ENCODE measurements at places on chromosomes 3 and 15.

DNA sequence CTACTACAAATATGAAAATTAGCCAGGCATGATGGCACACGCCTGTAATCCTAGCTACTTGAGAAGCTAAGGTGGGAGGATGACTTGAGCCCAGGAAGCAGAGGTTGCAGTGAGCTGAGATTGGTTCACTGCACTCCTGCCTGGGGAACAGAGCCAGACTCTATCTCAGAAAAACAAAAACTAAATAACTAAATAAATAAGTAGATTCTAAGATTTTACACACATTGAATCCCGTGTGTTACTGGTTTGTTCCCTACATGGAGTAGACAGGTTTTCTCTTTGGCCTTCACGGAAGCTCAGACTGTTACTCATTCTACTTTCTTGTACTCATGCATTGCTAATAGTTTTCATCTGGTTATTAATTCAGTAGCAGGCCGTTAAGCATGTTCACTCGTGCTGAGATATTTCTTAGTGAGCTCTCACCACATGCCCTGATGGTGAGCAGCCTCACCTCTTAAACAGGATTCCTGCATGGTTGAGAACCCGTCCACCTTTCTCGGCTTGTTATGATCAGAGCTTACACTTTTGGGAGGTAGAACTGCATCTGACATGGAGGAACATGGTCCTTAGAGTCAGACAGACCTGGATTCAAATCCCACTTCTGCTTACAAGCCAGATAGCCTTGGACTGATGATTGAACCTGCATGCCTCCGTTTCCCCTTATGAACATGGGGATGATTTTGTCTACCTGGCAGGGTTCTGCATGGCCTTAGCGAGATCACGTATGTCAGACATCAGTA, 49.1 kb downstream of the CMTM7 start:
- no peak for DNase-seq

DNA sequence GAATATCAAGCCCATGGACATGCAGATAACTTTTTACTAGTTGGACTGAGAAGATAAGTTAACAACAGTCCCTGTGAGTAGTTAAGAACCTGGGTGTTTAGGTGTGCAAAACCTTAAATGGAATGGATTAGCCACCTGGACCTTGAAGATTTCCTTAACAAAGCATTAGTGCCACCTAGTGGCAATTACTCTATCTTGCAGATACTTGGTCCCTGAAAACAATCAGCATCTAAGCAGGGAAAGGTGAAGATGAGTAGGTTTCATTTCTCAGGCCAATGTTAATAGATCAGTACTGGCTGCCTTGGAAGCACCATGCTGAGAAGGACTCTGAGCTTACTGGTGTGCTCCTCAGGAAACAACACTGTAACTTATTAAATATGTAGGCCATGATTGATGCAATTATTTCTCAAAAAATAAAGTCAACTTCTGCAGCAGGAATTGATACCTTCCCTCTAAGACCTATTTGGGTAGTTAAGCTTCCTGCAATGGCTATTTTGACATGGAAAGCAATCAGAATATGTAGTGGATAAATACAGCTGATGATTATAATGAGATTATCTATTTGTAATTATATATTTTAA, 329.4 kb downstream of the TBC1D5 start:
- DNase-seq = no peak

DNA sequence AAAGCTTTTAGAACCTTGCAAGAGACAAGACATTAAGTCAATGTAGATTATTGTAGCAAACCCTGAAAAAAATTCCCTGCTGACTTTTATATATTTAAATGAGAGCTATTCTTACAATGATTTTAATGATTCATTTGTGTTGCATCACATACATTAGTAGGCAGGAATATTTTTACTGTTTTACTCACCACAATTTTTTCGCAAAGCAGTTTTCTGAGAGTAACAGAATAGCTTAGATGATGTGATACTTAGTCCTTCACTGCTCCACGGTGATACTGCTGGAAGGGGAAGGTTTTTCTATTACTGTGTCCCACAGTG, 43.9 kb upstream of the CLRN1 start:
- DNase-seq = no peak

- no peak for DNase-seq
These were observed 130.1 kb downstream of the LRRK1 start for GRCh38 chr15:101049282-101049681.

DNA sequence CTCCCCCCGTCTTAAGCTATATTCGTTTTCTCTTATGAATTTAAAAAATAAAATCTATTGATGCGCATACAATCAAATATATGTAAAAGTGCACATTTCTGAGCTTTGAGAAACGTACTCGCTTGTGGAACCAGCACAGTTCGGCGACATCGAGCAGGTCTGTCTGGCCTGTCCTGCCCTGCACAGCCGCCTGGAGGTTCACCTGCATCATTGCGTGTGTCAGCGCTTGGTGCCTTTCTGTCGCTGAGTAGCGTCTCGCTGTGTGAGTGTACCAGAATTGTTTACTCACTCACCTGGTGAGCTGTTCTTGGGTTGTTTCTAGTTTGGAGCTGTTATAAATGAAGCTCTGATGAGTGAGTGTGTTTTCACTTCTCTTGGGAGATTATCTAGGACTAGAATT, 104.0 kb downstream of the VGLL4 start:
- DNase-seq = no peak

- no peak for DNase-seq
These were observed 8.4 kb downstream of the TMEM43 start for GRCh38 chr3:14133188-14133800.

GRCh38 chr3:169668957-169669741, 5.6 kb upstream of the MECOM start:
- DNase-seq = peak; percentile 39

GRCh38 chr3:65623362-65623761, 415.4 kb downstream of the MAGI1 start:
- DNase-seq = no peak

DNA sequence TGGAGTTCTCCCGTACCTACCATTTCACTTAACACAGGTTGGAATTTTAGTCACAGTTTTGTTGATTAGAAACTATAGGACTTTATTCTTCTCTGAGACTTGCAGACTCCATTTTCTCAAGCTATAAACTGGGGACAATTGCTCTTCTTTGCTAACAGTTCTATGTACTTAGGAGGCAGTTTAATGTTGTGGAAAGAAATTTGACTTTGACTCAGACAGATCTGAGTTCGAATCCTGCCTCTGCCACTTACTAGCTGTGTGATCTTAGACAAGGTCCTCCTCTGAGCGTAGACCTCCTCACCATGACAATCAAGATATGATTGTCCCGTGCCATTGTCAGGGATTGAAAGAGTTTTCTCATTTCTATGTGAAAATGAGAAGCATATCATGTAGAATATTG, 196.4 kb upstream of the HES1 start:
- DNase-seq = no peak

GRCh38 chr3:139797724-139798343, 120.1 kb upstream of the NMNAT3 start:
- DNase-seq = no peak

DNA sequence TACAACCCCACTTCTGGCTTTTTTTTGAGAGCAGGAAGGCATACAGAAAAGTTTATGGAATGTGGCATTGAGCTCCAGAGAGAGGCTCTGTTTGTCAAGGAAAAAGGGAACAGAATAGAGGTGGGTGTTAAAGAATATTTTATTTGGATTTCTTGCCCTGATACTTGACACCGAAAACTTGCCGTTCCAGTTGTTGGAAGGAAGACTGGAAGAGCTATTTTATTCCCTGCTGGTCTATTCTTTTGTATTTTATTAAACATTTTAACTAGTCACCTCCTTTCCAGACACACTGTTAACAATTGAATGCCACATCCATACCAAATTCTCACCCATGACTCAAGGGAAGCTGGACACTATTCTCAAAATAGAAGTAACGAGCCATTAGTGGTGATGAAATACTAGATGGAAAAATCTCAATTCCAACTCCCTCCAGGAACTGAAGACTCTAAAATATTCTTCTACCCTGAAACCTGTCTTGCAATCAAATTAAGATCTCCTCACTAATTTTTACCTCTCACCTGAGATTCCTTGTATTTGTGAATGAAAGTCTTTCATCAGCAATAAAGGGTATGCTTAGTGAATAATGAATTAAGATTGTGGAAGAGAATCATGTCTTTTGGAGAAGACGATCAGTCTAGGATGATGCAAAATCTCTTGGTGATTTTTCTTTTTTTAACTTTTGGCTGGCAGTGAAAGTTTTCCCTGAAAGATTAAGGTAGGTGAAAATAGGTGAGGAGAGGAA, 28.5 kb downstream of the GREM1 start:
- DNase-seq = no peak

GRCh38 chr3:175606650-175607318, 747.6 kb downstream of the NAALADL2 start:
- DNase-seq = no peak

GRCh38 chr15:38080651-38081275, 146.3 kb downstream of the TMCO5A start:
- DNase-seq = no peak

- no peak for DNase-seq
These were observed 397.2 kb downstream of the GAP43 start for GRCh38 chr3:116020495-116020894.

GRCh38 chr3:26368312-26368711, 254.3 kb upstream of the LRRC3B start:
- DNase-seq = no peak

GRCh38 chr3:197997936-197998335, 37.9 kb downstream of the LMLN start:
- no peak for DNase-seq

GRCh38 chr3:191644291-191644690, 183.3 kb downstream of the PYDC2 start:
- DNase-seq = no peak

GRCh38 chr15:92878593-92879053, 21.5 kb upstream of the CHD2 start:
- DNase-seq = no peak

GRCh38 chr3:16313886-16314645, 49.1 kb downstream of the OXNAD1 start:
- no peak for DNase-seq

DNA sequence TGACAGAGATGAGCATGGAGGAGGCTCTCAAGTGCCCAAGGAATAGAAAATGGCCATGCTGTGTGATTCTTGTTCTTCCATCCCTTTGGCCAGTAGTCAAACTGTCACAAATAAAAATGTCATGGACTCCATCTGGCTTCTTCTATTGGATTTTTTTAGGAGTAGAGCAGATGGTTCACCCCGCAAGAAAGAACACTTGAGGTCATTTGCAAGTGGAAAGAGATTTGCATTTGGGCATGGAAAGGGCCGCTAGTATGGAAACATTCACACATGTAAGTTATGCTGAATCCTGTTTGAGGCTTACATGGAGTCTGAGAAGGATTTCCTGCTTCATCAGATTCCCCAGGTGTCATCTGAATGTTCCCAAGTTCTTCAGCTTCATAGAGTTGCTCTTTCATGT, 53.1 kb upstream of the CFAP161 start:
- DNase-seq = no peak

DNA sequence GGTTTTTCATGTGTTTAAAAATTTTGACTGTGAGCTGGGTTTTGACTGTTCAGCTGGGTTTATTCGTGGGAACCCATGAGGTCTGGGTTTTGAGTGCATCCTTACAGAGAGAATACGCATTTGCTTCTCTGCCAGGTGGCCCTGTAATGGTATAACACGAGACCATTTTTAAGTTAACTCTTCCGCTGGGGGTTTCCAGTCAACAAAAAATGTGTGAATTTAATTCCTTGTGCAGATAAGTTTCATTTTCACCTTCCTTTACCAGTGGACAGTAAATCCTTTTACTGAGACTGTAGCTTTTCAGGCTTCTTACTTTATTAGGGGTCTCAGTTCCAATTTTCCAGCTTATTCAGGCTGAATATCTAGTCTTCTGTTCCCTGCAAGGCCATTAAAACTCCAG, 149.6 kb downstream of the OPA1 start:
- DNase-seq = no peak

DNA sequence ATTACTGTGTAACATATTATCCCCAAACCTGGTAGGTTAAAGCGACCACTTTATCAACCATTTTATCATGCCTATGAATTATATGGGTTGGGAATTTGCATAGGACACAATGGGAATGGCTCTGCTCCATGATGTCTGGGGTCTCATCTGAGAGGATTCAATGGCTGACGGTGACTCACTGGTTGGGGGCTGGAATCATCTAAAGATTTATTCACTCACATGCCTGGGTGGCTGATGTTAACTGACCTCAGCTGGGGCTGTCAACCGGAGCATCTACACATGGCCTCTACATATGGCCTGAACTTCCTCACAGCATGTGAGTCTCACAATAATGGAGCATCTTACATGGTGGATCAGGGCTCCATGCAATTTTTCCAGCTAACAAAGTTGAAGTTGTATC, 313.1 kb upstream of the PPP2R3A start:
- no peak for DNase-seq

DNA sequence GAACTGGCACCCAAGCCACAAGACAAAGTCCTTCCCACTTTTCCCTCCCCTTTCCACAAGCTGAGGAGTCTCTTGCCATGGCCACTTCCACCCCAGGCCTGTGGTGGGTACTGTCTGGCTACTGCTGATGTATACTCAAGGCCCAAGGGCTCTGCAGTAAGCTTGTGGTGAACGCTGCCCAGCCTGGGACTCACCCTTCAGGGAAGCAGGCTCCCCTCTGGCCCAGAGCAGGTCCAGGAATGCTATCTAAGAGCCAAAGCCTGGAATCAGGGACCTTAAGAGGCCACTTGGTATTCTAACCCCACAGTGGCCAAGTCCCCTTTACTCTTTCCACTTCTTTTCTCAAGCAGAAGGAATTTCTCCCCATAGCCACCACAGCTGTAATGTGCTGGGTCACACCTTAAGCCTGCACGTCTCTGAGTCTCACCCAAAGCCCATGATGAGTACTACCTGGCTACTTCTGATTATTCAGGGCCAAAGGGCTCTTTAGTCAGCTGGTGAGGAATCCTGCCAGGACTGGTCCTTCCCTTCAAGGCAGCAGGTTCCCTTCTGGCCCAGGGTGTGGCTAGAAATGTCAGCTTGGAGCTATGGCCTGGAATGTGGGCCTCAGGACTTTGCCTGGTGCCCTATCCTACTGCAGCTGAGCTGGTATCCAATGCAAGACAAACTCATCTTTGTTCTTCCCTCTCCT, 4.0 kb downstream of the PATL2 start:
- no peak for DNase-seq

- no peak for DNase-seq
These were observed 16.3 kb upstream of the LINGO1 start for GRCh38 chr15:77649017-77649416.

- no peak for DNase-seq
These were observed 26.3 kb upstream of the LRRN1 start for GRCh38 chr3:3772920-3773319.

GRCh38 chr15:95086531-95087252, 855.3 kb downstream of the MCTP2 start:
- no peak for DNase-seq

- DNase-seq = no peak
These were observed 10.5 kb downstream of the ACOX2 start for GRCh38 chr3:58526515-58526957.

Measured in thoracic aorta (tissue), 2 donors.